ENCODE measurements at places on chromosomes 2 and 18.

- DNase-seq, result no peak
These were observed 58.4 kb downstream of the ATOH8 start for GRCh38 chr2:85812094-85812735.

- no peak for DNase-seq
These were observed 160.8 kb downstream of the BCL2 start for GRCh38 chr18:63158676-63159291.

- no peak for DNase-seq
These were observed 20.4 kb downstream of the RBM43 start for GRCh38 chr2:151241224-151241623.

DNA sequence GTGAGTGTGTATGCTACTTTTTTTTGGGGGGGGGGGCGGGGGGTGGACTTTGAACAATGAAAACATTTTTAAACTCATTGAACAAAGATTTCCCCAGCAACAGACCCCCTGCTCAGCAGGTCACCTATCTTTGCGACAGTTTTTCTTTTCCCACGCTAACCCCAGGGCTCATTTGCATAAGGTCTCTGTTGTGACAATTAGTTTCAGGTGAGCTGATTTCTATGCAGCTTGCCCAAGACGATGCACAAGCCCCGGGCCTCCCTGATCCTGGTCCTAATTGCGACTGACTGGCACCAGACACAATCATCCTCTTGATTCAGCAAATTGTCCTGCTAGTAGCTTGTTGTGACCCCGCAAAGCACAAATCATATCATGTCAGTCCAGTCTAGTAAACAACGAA, 40.3 kb downstream of the ZEB2 start:
- no peak for DNase-seq

DNA sequence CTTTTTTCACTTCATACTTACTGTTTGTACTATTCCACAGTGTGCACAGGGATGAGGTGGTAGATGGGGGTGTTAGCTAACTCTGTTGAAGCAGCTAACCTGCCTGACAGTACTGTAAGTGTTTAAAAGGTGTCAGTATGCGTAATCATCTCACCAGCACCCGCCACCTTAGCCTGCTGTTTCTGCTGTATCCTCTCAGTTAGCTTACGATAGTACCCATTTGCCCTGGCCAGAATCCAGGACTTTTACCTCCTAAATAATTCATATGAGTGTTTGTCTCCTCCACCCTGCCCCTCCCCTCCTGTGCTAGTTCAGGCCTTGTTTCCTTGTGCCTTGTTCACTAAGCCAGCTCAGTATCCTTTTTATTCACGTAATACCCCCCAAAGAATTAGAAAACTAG, 34.2 kb downstream of the TRAPPC12 start:
- DNase-seq, result no peak

GRCh38 chr18:8816220-8816619, 110.9 kb downstream of the MTCL1 start:
- DNase-seq, result peak; percentile 23

GRCh38 chr2:70850925-70851324, 15.3 kb upstream of the CD207 start:
- DNase-seq, result no peak

- no peak for DNase-seq
These were observed 32.0 kb upstream of the C1QL2 start for GRCh38 chr2:119190321-119191111.

GRCh38 chr18:50788284-50788683, 31.5 kb downstream of the MRO start:
- no peak for DNase-seq

DNA sequence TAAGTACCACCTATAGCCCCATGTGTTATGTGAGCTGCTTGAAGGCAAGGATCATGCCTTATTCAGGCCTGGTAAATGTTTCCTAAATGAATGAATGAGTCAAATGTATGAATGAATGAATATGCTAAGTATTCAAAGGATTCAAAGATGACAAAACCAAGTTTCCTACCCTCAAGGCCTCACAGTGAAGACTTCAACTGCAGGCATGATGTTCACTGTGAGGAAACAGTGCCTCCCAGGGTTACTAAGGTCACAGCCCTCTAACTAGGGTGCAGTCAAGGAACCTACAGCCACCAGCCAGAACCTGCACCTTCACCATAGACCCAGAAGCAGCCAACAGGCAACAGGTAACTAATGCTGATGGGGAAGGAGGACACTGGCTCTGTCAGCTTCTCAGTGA, 69.3 kb downstream of the SUMO1 start:
- DNase-seq, result no peak

GRCh38 chr2:204718607-204719006, 173.3 kb downstream of the PARD3B start:
- no peak for DNase-seq

- DNase-seq, result no peak
These were observed 66.3 kb downstream of the TANC1 start for GRCh38 chr2:159034713-159035112.

GRCh38 chr2:164662868-164663631, 41.8 kb upstream of the GRB14 start:
- DNase-seq, result no peak

DNA sequence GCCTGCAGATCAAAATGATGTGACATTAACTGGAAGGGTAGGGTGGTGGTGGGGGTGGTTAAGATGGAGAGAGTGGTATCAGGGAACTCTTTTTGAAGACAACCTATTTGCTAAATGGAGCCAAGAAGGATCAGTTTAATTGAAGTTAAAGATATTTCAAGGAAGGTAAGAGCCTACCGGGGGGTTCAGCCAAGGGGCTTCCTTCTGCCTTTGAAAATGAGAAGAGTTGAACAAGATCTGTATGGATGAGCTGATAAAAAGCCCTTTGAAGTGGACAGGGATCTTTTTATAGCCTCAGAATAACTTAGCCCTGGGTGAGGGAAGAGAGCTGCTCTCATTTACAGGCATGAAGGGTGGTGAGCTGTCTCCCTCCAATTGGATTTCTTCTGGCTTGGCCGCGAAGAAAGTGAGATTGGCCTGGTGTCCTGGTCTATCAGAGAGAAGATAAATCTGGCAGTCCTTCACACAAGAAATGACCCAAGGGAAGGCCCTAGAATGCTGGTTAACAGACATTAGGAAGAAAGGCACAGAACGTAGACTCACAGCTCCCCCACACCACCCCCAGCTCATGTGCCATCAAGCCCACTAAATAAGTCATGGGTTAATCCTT, 439.8 kb downstream of the TNS1 start:
- DNase-seq, result no peak

GRCh38 chr2:119756837-119757236, 2.9 kb upstream of the PTPN4 start:
- DNase-seq, result peak; percentile 78

GRCh38 chr2:60547841-60548240, 5.6 kb downstream of the BCL11A start:
- DNase-seq, result no peak

GRCh38 chr2:69061525-69061924, 48.5 kb downstream of the ANTXR1 start:
- DNase-seq, result no peak

DNA sequence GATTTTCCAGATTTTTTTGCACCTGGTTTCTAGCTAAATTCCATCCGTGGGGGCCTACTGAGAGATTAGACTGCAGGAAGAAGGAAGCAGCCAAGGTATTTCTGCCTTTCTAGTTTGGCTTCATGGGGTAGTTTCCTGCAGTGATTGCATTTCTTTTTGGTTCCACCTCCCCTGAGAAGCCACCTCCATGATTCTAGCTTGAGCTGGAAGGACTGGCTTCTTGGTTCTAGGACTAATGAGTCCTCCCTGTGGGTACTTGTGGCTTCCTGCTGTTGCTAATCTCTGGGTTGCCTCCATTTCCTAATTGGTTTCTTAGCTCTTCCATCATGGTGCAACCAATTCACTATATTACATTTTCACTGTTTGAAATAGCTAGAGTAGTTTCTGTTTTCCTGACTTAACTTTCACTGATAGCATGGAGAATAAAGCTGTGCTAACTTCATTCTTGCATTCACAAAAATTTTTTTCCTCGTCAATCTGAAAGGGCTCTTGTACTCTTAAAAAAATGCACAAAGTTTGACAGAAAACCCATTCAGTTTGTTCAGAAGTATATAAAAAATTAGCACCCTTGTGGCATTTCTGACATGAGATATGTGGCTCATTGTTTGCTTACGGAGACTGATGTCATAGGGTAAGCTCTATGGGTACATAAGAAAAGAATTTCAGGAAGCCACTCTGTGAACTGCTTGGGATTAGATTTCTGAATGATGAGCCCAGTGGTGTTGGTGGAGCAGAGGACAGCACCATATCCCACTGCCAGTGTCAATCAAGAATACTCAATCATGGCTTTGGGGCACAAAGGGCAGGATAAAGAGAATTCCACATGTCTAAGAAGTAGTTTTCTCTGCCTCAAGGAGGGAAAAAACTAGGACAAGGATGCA, 242.8 kb upstream of the RBMS1 start:
- peak; percentile 75 for DNase-seq

GRCh38 chr18:12282442-12283039, 25.5 kb upstream of the TUBB6 start:
- peak; percentile 92 for DNase-seq

- DNase-seq, result no peak
These were observed 3.5 kb upstream of the ADNP2 start for GRCh38 chr18:80105369-80106167.

- peak; percentile 76 for DNase-seq
These were observed 13.1 kb downstream of the CFLAR start for GRCh38 chr2:201128933-201129505.
